ENCODE measurements at places on chromosomes 5 and 9.

DNA sequence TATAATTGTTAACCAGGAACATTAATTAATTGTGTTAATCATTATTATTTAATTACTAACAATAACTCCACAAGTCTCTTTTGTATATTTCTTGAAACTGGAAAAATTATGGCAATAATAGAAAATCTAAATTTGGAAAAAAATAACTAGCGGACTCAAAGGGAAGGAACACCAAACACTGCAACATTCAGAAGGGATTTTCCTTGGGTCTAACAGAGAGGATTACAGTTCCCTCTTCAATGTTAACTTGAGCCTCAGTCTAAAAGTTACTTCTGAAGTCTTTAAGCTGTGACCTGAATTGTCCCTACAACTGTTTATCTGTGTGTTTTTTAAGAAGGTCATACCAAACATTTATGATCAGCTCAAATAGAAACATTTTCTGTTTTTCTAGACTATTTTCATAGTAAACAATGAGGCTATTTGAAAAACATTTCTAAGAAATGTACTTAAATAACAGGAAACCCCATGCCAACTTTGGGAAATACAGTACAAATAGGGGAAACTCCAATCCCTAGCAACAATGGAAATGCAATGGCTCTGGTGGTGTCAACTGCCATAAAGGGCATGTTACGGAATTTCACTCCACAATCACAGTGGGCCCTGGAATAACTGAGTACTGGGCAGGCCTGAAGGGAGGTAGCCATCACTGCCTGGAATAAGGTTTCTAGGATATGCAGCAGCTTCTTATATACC is 61.2 kb downstream of the MCTP1 start:
- no peak overlapping the region for H3K27ac ChIP-seq
- no peaks in the 10 kb centered on the region for H3K27me3 ChIP-seq
- H3K4me1 ChIP-seq: peaks cover 8% of the 10 kb centered on the region
- no peak for DNase-seq

DNA sequence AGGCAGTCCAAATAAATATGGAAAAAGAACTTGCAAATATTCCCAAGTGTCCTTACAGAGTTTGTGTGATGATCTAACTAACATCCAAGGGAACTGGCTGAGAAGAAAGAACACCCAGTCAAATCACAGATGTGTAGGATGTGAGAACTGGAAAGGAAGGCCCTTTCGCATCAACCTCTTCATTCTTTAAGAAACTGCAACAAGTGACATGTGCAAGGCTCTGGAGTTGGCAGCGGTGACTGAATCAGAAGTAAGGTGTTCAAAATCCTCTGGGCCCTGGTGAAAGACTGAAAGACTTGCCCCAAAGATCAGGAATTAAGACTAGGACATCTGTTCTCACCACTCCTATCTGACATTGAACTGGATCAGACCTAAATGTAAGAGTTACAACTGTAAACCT is 88.7 kb downstream of the RAPGEF1 start:
- H3K4me3 ChIP-seq: no peak overlapping the region
- no peaks in the 10 kb centered on the region for H3K27me3 ChIP-seq
- H3K36me3 ChIP-seq: peaks cover 4% of the 10 kb centered on the region
- no peak for DNase-seq
- peaks cover 5% of the 10 kb centered on the region for H3K4me1 ChIP-seq
- no peak overlapping the region for H3K27ac ChIP-seq

DNA sequence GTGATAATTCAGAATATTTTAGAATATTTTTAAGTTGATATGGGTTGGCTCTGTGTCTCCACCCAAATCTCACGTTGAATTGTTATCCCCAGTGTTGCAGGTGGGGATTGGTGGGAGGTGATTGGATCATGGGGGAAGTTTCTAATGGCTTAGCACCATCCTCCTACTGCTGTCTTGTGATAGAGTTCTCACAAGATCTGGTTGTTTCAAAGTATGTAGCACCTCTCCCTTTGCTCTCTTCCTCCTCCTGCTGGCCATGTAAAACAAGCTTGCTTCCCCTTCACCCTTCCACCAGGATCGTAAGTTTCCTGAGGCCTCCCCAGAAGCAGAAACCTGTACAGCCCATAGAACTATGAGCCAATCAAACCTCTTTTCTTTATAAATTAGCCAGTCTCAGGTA is 214.6 kb upstream of the C9orf72 start:
- no peaks in the 10 kb centered on the region for H3K4me1 ChIP-seq
- no peak overlapping the region for H3K27ac ChIP-seq
- H3K4me3 ChIP-seq: no peak overlapping the region

DNA sequence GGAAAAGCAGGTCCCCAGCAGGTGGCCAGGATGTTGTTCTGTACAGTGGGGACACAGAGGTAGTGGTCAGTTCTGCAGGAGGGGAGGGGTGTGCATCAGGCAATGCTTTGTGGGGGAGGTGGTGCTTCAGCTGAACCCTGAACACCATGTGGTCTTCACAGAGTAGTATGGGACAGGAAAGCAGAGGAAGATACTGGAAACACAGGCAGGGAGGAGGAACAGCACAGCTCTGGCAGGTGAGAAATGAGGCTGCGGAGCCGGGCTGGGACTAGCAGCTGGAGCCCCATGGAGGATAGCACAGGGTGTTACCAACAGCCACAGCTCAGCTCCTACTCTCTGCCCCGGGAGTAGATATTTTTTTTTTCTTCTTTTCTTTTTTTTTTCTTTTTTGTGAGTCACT is 161.5 kb downstream of the ENTREP1 start:
- DNase-seq: no peak
- H3K4me3 ChIP-seq: no peak overlapping the region
- H3K27me3 ChIP-seq: peaks cover 4% of the 10 kb centered on the region
- H3K36me3 ChIP-seq: no peaks in the 10 kb centered on the region
- H3K27ac ChIP-seq: no peak overlapping the region

DNA sequence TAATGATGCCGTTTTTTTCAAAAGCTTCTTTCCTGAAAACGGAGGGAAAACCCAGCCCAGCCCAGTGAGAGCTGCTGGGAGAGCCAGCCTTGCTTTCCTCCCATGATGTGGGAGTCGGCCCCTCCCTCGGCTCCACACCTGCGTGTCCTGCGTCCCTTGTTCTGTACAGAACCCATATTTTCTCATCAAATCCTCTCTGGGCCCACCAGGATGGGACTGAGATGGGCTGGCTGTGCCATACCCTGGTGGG is 8.9 kb downstream of the FLT4 start:
- H3K4me3 ChIP-seq: no peak overlapping the region
- peaks cover 47% of the 10 kb centered on the region for H3K27me3 ChIP-seq
- H3K4me1 ChIP-seq: no peaks in the 10 kb centered on the region
- H3K36me3 ChIP-seq: no peaks in the 10 kb centered on the region

DNA sequence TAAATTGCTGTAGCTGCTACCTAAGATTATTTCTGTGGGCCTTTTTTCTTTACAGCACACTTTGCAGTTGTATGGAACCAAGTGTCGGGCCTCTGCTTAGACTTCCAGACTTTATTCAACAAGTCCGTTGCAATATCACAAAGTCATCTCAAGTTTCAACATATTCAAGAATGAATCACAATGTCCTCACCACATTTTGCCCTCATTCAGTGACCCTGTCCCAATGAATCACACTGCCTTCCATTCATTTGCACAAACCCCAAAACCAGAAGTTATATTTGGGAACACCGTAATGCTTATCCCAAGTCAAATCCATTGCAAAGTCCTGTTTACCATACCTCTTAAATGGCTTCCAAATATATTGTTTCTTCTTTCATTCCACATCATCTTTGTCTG is 439.6 kb downstream of the CSNK1G3 start:
- no peak for DNase-seq
- no peak overlapping the region for H3K27ac ChIP-seq
- H3K36me3 ChIP-seq: no peaks in the 10 kb centered on the region
- no peaks in the 10 kb centered on the region for H3K27me3 ChIP-seq
- no peak overlapping the region for H3K4me3 ChIP-seq

GRCh38 chr5:167827766-167828165 is 463.7 kb upstream of the WWC1 start:
- DNase-seq: no peak
- peaks cover 9% of the 10 kb centered on the region for H3K27me3 ChIP-seq
- H3K4me1 ChIP-seq: peaks cover 18% of the 10 kb centered on the region
- no peak overlapping the region for H3K4me3 ChIP-seq
- H3K36me3 ChIP-seq: peaks cover 3% of the 10 kb centered on the region
- no peak overlapping the region for H3K27ac ChIP-seq

GRCh38 chr9:74117731-74118130 is 379.4 kb upstream of the RORB start:
- no peak overlapping the region for H3K4me3 ChIP-seq
- no peaks in the 10 kb centered on the region for H3K4me1 ChIP-seq
- no peak overlapping the region for H3K27ac ChIP-seq
- no peaks in the 10 kb centered on the region for H3K27me3 ChIP-seq
- no peaks in the 10 kb centered on the region for H3K36me3 ChIP-seq
- DNase-seq: no peak

Data from type B pancreatic cell (in vitro differentiated cells).